AG09309 (cell line): ENCODE measurements at places on chromosomes 2 and 18.

DNA sequence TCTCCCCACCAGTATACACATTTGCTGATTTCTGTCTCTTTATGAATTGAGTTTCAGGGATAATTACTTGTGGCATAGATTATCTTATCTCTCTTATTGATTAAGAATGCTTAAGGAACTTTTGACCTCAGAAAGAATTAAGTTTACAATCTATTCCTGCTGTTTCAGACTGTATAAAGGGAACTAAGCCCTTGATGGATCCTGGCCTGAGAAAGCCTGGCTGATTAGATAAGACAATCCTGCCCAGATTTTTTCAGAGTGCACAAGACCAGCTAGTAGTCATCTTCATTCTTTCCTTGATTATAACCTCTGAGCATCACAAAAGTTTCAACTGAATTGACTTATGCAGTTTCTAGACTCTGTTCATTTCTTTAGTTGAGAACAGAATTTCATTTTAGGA lies 22.7 kb upstream of the TFPI start:
- DNase-seq = no peak

DNA sequence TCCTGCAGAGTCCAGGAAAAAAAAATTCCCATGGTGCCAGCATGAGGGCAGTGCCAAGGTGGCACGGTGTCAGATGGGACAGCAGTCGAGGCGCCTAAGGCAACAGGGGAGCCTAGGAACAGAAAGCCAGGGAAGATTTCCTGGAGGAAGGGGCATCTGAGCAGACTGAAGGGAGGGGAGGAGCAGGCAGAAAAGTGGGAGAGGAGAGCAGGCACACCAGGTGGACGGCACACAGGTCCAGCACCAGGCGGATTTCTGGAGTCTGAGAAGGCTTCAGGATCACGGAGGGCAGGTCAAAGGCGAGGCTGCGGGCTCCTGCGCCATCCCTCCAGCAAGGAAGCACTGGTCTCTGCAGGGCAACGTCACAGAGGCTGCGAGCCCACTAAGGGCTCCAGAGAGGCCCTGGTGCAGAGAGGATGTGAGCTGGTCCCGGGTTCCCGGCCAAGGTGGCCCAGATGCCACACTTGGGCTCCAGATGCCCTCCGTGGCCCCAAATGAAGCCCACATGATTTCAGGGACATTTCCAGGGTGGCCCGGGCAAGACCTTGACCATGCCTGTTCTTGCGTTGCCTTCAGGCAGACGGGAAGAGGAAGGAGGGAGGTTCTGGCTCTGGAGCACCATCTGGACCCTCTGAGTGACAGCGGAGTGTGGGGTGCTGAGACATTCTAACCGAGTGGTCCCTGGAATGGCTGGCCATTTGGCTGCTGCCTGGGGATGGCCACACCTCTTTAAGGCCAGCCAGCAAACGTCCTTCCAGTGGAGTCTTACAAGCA lies 4.1 kb downstream of the HS6ST1 start:
- DNase-seq = no peak

DNA sequence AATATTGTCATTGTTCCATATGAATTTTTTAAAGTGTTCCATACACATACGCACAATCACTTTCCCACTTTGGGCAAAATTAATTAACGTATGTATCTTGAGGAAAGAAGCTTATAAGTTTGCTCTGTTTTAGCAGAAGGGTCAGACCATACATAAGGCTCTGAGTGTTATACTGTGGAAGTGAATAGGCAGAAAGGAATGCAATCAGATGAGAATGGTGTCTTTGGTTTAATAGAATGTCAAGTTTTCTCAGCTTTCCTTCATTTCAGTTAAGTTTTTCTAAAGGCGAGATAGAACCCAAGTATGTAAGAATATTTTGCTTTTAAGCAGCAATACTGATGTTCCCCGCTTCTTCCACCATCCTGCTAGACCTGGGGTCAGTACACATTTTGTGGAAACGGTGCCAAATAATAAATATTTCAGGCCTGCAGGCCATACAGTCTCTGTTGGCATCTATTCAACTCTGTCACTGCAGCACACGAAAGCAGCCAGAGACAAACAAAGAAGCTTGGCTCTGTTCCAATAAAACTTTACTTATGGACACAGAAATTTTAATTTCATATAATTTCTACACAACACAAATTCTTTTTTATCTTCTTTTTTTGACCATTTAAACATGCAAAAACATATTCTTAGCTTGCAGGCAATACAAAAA lies 100.6 kb downstream of the UPP2 start:
- no peak for DNase-seq

- DNase-seq = no peak
These were observed 9.4 kb downstream of the NEU4 start for GRCh38 chr2:241818229-241818942.

DNA sequence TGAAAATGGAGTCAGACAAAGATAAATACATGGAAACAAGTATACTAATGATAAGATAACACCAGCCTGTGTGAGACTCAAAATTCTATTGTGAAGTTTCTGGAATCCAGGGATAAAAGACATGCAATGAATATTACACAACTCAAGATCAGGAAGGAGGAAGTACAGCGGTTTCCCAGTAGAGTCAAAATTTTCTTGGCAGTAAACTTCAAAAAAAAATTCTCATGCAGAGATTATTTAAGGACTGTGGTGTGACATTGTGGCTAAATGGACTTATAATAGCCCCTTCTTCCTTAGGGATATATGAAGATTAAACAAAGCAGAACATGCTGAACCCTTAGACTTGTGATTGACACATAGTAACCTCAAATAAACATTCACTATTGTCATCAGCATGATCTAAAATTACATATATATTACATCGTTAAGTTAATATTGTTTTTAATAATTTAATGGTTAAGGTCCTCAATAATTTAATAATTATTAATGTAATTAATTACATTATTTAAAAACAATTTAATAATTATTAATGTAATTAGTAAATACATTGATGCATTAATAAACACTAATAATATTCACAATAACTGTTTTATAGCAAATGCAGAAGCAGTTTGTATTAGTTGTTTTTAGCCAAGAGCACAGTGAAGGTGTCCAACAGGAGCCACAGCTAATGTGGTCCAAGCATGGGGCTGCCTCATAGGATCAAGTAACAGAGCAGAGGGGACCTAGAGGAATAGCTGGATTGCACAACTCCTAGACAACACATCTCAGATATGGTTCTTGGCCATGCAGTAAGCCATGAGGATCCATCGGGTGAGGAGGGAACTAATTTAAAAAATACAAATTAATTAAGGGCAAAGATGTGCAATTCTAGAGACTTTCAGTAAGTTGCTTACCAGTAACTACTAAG lies 77.3 kb downstream of the POLE4 start:
- no peak for DNase-seq

GRCh38 chr18:30177056-30177455 lies 865.5 kb downstream of the DSC3 start:
- no peak for DNase-seq

DNA sequence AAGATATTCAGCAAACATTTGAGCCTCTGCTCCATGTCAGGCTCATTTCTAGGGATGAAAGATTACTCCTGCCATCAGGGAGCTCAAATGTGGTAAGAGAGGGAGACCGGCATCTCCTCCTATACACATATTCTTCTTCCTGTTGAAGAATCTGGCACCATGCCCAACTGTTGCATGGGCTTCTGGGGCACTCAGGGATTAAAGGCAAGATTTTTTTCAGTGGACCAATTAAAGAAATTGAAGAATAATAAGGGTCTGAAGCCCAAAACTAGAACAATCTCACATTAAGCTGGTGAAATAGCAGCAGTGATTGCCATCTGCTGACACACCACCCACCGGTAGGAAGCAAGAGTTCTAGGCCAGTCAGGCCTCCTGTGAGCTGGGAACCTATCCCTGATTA lies 145.4 kb upstream of the LYPD6 start:
- no peak for DNase-seq

- no peak for DNase-seq
These were observed 234.3 kb downstream of the LRATD1 start for GRCh38 chr2:14866736-14867352.
